ENCODE measurements at places on chromosomes 4 and X.

- no peak for DNase-seq
These were observed 5.0 kb downstream of the CENPU start for GRCh38 chr4:184728858-184729257.

DNA sequence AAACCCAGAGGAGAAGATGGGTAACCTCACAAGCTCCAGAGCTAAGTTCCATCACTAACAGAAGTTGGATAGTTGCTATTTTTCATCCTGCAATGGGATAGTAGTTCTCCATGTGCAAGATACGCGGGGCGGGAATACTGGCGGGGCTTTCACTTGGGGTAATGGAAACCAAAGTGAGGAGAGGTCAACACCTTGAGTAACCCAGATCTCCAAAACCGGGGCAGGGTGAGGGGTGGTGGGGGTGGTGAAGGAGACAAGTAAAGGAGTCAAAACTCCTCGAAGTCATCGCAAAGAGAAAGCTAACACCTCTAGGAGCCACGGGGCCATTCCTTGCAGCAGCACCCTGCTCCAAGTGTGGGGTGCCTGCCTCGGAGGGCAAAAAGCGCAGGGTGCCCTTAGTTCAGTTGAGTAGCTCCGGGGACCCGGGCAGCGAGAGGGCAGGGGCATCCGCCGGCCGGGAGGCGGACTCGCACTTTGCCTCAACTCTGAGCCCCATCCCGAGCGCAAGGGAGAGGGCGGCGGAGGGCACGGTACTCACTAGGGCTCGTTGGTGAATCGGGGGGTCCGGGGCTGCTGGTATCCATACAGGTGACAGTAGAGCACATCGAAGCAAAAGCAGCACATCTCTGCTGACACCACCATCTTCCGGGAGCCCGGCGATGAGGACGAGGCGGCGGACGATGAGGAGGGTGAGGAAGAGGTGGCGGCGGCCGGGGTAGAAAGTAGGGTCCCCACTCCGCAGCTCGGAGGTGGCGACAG lies 645 bp downstream of the AMMECR1 start:
- no peak for DNase-seq

DNA sequence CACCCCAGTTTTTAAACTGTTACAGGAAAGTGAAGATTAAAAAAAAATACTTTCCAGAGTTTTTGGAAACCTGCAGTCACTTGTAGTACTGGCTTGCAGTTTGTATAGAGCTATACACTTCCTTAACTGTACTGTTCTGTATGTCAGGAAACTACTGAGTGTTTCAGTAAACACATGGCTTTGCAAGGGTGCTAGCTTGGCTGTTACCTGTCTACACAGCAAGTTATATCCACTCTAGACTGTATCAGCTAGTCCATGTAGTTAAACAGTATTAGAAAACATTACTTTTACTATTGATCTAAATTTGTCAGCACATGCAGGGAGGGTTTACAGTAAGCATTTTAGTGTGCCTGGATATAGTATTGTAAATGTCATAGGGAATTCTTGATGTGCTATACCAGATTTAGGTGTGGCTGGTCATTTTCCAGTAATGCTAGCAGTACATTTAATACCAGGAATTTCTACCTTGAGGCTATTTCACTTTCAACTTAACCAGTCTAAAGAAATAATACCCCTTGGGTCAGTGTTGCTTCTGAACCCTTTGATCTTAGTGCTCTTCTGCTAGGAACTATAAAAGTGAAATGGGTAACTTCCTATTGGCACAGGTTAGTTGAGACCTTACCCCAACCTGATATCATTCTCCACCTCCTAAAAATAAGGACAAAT lies 192.3 kb upstream of the ANKRD50 start:
- no peak for DNase-seq

- no peak for DNase-seq
These were observed 104.6 kb upstream of the IGFBP7 start for GRCh38 chr4:57214654-57215411.

- no peak for DNase-seq
These were observed 173.4 kb downstream of the RTL9 start for GRCh38 chrX:110531873-110532580.

- DNase-seq: peak; percentile 16
These were observed at the start of gene TCEAL9 for GRCh38 chrX:103356130-103356798. TCEAL9 (plus strand) TSS chrX:103356506; CDS start chrX:103357685, 1,179 bp downstream.
